ENCODE measurements at places on chromosomes 2 and 18.

DNA sequence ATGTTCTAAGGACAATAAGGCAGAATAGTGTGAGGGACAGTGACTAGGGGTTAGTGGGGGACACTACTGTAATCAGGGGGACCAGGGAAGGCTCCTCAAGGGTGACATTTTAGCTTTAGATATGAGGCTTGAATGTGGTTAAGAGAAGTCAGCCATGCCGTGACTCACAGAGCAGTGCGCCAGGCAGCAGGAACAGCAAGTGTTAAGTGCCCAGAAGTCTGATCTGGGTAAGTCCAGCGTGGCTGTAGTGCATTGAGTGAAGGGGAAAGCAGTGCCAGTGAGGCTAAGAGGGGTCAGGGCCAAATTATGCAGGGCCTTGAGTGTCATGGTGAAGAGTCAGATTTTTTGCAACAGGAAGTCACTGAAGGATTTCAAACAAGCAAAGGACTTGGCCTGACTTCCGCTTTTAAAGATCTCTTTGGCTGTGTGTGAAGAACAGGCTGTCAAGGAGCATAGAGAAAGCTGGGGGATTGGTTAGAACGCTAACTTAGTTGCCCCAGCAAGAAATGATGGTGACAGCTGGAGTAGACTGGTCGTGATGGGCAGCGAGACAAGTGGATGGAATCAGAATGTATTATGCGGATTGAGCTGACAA lies 151.5 kb downstream of the MSH2 start:
- no peaks in the 10 kb centered on the region for H3K4me1 ChIP-seq
- H3K27ac ChIP-seq, result no peak overlapping the region
- peaks cover 12% of the 10 kb centered on the region for H3K27me3 ChIP-seq
- H3K36me3 ChIP-seq, result no peaks in the 10 kb centered on the region
- DNase-seq, result no peak
- no peak overlapping the region for H3K4me3 ChIP-seq

DNA sequence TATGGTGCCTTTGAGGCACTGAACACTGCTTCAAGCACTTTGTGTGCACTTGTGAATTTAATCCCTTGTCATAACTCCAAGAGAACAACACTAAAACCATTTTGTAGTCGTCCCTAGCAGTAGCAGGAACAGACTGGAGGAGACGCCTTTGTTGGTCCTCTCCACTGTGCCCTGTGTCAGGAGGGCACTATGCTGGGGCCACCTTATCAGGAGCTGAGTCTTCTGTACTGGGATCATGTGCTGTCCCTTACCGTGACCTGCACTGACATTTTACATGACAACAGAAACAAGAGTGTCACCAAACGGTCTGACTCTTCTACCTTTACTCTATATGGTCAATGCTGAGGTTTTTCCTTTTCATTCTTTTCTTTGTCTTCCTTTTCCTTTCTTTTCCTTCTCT lies 62.0 kb downstream of the ACOXL start:
- peaks cover 85% of the 10 kb centered on the region for H3K27me3 ChIP-seq
- no peaks in the 10 kb centered on the region for H3K36me3 ChIP-seq
- no peak overlapping the region for H3K27ac ChIP-seq
- H3K4me3 ChIP-seq, result no peak overlapping the region
- peaks cover 10% of the 10 kb centered on the region for H3K4me1 ChIP-seq

DNA sequence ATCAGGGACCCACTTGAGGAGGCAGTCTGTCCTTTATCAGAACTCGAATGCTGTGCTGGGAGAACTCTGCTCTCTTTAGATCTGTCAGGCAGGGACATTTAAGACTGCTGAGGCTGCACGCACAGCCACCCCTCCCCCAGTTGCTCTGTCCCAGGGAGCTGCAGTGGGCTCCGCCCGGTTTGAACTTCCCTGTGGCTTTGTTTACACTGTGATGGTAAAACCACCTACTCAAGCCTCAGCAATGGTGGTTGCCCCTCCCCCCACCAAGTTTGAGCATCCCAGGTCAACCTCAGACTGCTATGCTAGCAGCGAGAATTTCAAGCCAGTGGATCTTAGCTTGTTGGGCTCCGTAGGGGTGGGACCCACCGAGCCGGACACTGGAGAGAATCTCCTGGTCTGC lies 11.8 kb upstream of the LHCGR start:
- H3K27me3 ChIP-seq, result peaks cover 5% of the 10 kb centered on the region
- DNase-seq, result no peak
- no peak overlapping the region for H3K4me3 ChIP-seq
- no peaks in the 10 kb centered on the region for H3K36me3 ChIP-seq

DNA sequence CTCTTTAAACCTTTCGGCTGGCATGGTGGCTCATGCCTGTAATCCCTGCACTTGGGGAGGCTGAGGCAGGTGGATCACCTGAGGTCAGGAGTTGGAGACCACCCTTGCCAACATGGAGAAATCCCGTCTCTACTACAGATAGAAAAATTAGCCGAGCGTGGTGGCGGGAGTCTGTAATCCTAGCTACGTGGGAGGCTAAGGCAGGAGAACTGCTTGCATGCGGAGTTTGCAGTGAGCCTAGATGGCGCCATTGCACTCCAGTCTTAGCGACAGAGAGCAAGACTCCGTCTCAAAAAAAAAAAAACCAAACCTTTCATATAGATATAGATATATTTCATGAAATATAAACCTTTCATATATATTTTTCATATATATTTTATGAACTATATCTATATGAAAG lies 864.7 kb downstream of the TRIB2 start:
- no peaks in the 10 kb centered on the region for H3K27me3 ChIP-seq
- H3K4me3 ChIP-seq, result no peak overlapping the region
- H3K36me3 ChIP-seq, result no peaks in the 10 kb centered on the region
- no peak for DNase-seq

GRCh38 chr2:1806254-1806653 lies 61.9 kb upstream of the PXDN start:
- no peak overlapping the region for H3K4me3 ChIP-seq
- no peaks in the 10 kb centered on the region for H3K4me1 ChIP-seq
- H3K36me3 ChIP-seq, result no peaks in the 10 kb centered on the region

DNA sequence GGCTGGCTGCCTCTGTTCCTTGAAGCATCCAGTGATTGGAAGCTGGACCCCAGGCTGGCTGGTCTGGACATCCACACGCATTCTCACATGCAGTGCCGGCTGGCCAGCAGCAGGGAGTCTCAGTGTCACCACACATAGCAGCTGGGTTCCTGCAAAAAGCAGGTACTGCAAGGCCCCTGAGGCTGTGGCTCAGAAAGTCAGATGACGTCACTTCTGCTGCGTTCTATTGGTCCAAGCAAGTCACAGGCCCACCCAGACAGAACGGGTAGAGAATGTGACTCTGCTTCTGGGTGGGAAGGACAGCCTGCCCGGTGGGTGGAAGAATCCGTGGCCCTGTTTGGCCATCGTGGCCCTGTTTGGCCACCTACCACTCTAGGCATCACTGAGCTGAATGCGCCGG lies 51.3 kb upstream of the SPP2 start:
- no peak overlapping the region for H3K27ac ChIP-seq
- H3K27me3 ChIP-seq, result peaks cover 22% of the 10 kb centered on the region
- H3K4me1 ChIP-seq, result peaks cover 59% of the 10 kb centered on the region
- no peak for DNase-seq

GRCh38 chr2:159613651-159614285 lies 2.6 kb downstream of the BAZ2B start:
- H3K4me1 ChIP-seq, result peaks cover 11% of the 10 kb centered on the region
- no peak overlapping the region for H3K27ac ChIP-seq
- H3K27me3 ChIP-seq, result peaks cover 27% of the 10 kb centered on the region
- H3K4me3 ChIP-seq, result peak overlapping the region; percentile 14

- no peaks in the 10 kb centered on the region for H3K27me3 ChIP-seq
- H3K36me3 ChIP-seq, result no peaks in the 10 kb centered on the region
- DNase-seq, result no peak
These were observed 1104.2 kb upstream of the FAM98A start for GRCh38 chr2:34703292-34703691.

GRCh38 chr2:21175895-21176646 lies 52.3 kb downstream of the TDRD15 start:
- H3K36me3 ChIP-seq, result no peaks in the 10 kb centered on the region
- H3K27ac ChIP-seq, result no peak overlapping the region
- no peak overlapping the region for H3K4me3 ChIP-seq

DNA sequence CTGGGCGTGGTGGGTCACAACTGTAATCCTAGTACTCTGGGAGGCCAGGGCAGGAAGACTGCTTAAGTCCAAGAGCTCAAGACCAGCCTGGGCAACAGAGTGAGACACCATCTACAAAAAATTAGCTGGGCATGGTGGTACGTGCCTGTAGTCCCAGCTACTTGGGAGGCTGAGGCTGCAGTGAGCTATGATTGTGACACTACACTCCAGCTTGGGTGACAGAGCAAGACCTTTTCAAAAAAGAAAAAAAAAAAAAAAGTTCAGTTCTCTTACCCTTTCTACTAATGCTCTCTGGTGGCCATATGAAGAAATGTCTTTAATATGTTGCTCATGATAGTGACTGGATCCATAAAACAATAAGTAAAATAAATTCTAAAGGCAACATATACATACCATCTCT lies 14.9 kb downstream of the TYW5 start:
- no peak overlapping the region for H3K27ac ChIP-seq
- DNase-seq, result no peak

DNA sequence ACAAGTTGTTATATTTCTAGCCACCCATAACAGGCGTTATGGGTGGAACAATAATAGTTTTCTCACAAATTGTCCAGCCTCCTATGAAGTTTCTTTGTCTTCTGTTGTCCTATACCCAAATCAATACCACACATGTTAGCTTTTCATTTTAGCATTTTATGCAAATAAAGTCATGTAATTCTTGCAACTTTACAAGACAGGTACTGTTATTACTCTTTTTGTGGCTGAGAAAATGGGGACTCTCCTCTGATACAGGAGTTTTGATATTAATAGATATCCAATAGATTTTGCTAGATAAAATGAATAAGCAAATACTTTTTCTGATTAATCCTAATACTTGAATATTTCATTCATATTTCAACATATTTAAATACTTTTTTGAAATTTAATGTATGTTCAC lies 151.0 kb downstream of the PMAIP1 start:
- no peaks in the 10 kb centered on the region for H3K36me3 ChIP-seq
- H3K4me3 ChIP-seq, result no peak overlapping the region
- peaks cover 3% of the 10 kb centered on the region for H3K27me3 ChIP-seq
- no peak for DNase-seq
- no peak overlapping the region for H3K27ac ChIP-seq
